Naive thymus-derived CD8-positive, alpha-beta T cell (primary cell): ENCODE measurements at places on chromosomes 13 and 19.

GRCh38 chr13:65529541-65529940 lies 1700.6 kb downstream of the PCDH9 start:
- H3K27me3 ChIP-seq, result no peaks in the 10 kb centered on the region
- no peaks in the 10 kb centered on the region for H3K4me1 ChIP-seq
- H3K36me3 ChIP-seq, result no peaks in the 10 kb centered on the region
- H3K27ac ChIP-seq, result no peak overlapping the region

DNA sequence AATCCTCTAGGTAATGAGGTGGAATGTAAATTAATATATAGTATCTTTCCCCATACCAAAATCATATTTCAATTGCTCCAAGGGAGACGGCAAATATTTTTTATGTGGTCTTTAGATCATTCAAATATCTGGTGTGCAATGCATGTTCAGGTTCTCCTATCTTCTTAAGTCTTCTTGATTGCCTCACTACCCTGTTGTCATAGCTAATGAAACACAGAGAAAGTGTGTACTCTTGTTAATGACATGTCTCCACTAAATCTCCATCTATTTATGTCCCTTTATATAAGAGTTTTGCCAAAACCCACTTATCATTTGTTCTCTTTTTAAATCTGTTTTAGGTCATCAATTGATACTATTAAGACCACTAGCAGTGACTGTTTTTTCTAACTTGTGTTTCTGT lies 6.6 kb downstream of the STARD13 start:
- H3K36me3 ChIP-seq, result no peaks in the 10 kb centered on the region
- DNase-seq, result no peak

DNA sequence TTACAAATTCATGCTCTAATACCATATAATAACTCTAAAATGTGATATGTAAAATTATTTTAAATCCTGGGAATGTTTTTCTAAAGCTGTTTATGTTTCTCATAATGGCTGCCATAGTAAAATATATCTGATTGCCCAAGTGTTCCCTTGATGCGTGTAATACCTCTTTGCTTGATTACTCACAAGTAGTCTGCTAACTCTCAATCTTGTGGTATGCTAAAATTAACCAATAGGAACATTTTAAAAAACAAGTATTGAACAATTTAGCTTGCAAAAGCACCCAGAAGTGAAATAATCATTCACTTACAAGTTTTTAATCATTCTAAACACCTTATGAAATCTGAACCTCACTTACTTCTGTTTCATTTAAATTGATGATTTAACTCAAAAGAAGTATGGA lies 386.0 kb upstream of the ATXN8OS start:
- no peak for DNase-seq
- no peak overlapping the region for H3K27ac ChIP-seq
- H3K27me3 ChIP-seq, result no peaks in the 10 kb centered on the region
- no peak overlapping the region for H3K4me3 ChIP-seq
- H3K36me3 ChIP-seq, result no peaks in the 10 kb centered on the region

DNA sequence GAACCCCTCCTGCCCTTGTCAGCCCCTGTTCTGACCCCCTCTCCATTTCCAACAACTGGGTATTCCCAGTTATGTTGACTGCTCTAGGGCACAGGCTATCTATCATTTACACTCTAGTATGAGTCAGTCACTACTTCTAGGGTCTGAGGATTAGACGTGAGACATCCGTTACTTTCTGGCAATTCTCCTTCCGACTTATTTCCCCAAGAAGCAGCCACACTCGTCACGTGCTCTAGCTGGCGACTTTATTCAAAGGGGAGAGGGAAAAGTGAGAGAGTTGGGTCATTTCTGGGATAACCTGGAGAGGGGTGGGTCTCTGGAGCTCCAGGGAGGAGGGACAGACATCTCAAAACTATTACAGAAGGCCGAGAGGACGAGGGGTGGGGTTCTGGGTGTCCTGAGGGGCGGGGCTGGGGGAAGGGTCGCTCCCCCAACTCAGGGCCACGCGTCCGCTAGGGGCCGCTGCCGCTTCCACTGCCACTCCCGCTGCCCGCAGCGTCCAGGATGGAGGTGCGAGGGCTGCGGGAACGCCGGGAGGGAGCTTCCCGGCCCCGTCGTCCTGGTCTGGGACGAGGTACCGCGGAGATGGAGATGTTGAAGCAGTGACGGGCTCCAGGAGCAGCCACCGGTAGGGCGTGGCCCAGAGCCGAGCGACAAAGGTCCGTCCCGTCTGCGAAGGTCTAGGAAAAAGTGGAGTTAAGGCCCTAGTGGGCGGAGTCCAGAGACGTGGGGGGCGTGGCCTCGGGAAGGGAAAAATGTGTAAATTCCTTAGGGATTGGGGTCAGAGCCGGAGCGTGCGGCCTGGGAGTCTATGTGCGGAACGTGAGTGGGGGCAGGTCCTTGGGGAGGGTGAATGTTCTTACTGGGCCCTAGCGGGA lies 8.9 kb downstream of the RTBDN start:
- no peak for DNase-seq
- H3K4me1 ChIP-seq, result peaks cover 11% of the 10 kb centered on the region
- no peak overlapping the region for H3K27ac ChIP-seq
- peaks cover 37% of the 10 kb centered on the region for H3K27me3 ChIP-seq

GRCh38 chr19:27962264-27962663 lies 1250.7 kb downstream of the UQCRFS1 start:
- no peaks in the 10 kb centered on the region for H3K4me1 ChIP-seq
- no peak for DNase-seq
- peaks cover 2% of the 10 kb centered on the region for H3K27me3 ChIP-seq
- no peak overlapping the region for H3K4me3 ChIP-seq

DNA sequence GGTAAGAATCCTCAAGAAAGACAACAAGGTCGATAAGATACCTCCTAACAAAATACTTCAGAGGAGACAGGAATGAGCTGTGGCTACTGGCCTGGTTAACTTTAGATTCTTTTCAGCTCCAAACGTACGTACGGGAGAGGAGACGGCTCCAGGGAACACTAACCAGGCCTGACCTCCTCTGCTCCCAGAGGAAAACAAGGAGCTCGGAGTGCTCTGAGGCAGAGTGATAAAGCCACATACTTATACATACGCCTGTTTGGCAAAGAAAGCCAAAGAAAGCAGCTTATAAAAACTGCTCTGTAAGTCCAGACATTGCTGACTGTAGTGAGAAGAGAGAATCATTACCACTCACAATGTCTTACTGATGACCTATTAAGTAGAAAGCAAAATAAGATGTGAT lies 263.9 kb downstream of the MZT1 start:
- H3K27me3 ChIP-seq, result no peaks in the 10 kb centered on the region
- no peak for DNase-seq
- H3K27ac ChIP-seq, result no peak overlapping the region
- H3K4me3 ChIP-seq, result no peak overlapping the region

DNA sequence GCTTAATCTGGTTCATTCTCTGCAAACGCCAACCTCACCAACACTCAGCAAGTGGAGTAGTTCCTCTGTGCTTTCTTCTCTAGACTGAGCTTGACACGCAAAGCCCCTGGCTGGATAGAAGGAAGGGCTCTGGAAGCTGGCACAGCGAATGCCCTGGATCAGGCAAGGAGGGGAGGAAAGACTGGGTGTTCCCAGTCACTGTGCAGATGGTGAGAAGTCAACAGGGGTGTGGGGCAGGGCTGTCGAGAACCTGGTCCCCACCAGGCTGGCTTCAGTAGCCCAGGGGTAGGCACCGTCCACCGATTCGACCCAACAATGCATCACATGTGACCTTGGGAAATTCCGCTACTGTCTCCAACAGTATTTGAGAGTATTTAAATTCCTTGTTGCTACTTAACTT lies 65.5 kb downstream of the TSHZ3 start:
- no peaks in the 10 kb centered on the region for H3K36me3 ChIP-seq
- H3K27me3 ChIP-seq, result peaks cover 4% of the 10 kb centered on the region
- no peak overlapping the region for H3K4me3 ChIP-seq
- DNase-seq, result no peak
- H3K4me1 ChIP-seq, result peaks cover 3% of the 10 kb centered on the region

DNA sequence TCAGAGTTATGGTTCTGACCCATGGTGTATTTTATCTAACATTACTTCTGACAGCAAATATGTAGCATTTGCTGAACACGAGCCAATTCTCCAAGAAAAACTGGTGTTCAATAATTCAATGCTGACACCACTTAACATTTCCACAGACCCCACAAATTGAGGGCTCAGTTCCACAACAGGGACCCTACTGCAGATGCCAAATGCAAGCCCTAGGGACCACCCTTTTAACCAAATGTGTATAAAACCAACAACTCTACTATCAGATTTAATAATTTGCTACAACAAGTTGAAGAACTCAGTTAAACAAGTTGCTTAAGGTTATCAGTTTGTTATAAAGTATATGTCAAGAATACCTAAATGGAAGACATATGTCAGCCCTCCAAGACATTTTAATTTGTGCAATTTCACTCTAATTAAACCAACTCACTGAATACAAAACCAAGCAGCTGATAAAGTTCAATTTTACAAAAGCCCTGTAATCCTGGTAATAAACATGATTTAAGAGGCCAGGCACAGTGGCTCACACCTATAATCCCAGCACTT lies 6.7 kb downstream of the ZNF44 start:
- peak overlapping the region; percentile 55 for H3K27ac ChIP-seq
- peaks cover 13% of the 10 kb centered on the region for H3K36me3 ChIP-seq
- H3K4me1 ChIP-seq, result peaks cover 38% of the 10 kb centered on the region
- H3K4me3 ChIP-seq, result no peak overlapping the region
